ENCODE measurements at places on chromosomes 4 and X.

GRCh38 chr4:89306486-89307177, 968 bp downstream of the GPRIN3 start:
- no peak for DNase-seq

DNA sequence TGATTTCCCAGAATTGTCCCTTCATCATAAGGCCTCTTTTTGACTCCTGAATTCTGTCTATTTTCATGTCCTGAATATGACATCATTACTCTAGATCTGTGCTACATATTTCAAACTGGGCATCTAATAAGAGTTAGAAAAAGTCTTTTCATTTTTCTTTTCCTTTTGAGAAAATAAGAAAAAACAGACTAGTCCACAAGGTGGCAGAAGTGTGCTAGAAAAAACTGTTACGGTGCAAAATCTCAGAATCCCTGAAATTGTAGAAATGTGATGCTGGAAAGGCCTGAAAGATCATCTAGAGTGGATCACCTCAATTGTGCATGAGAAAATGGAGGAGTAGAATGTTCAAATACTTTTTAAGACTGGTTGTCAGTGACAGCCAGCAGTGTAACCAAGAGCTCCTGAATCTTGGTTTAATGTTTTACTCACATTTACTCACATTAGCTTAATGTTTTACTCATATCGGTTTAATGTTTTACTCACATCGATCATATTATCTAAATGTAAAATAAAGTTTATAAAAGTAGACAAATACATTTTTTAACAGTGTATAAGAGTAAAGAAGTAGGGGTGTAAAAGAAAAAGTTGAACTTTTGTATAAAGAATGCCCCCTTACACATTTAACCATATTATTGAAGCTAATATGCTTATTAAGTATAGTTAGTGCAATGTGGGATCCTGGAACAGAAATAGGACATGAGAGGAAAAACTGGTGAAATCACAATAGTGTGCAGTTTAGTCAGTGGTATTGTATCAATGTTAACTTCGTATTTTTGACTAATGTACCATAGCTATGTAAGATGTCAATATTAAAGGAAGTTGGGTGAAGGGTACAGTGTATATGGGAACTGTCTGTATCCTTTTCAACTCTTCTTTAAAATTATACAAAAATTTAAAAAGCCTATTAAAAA, 15.2 kb downstream of the ASB11 start:
- DNase-seq, result no peak

DNA sequence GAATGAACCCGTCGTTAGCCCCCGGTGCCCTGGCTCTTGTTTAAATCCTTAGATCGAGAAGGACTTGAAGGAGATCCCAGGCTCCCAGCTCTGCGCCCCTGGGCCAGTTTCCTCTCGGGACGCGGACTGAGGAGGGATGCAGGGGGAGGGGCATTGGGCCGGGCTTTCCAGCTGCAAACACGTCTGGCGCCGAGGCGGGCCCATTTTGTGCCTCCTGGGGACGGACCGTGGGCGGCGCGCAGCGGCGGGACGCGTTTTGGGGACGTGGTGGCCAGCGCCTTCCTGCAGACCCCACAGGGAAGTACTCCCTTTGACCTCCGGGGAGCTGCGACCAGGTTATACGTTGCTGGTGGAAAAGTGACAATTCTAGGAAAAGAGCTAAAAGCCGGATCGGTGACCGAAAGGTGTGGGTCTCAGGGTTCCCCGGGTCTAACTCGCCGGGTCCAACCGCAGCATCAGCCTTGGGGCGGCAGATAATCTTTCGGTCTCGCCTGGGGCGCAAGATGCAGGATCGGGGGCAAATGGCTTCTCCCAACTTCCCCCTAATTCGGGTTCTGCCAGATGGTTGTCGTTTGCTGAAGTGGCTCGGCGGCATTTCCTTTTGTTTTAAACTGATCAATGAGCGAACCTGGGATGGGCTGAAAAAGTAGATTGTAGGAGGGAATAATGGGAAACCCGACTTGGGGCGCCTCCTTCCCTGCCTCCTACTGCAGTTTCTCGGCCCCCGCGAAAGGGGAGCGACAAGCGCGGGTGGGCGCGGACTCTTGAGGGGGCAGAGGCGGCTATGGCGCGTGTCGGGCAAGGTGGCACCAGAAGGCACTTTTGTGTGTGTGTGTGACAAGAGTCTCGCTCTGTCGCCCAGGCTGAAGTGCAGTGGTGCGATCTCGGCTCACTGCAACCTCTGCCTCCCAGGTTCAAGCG, 2.9 kb downstream of the PDGFRA start:
- DNase-seq, result no peak

DNA sequence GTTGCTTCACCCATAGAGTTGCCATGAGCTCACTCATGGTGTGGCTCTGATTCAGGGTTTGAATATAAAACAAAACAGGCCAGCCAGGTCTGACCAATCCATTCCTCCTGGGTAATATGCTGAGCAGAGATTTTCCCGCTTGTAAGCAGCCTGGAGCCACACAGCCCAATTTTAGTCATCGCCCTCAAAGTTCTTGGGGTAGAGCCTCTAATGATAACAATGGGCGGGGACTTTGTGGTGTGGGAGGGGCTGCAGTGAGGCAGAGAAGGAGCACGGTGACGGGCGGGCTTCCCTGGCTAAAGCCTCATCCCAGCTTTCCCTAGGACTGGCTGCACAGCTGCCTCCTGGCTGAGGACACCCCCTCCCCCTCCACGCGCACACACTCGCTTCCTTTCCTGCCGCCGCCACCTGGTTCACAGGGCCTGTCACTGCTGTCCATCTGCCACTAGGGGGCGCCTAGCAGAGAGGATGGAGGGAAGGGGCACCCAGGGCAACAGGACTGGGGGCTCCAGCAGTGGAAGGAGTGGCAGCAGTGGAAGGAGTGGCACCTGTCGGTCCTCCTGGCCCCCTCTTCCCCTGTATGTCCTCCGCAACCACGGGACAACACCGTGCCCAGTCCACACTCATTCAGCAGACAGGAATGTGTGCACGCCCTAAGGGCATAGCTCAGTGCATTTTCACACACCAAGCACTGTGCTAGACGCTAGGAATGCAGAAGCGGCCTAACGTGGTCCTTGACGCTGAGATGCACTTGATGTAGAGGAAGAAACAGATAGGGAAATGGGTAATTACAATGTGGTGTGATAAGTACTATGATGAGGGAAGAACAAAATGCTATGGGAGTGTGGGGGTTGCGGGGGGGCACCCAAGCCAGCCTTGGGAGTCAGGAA, 26.8 kb downstream of the PRPS1 start:
- peak; percentile 70 for DNase-seq

GRCh38 chr4:154618708-154619315, 6.4 kb upstream of the FGG start:
- DNase-seq, result peak; percentile 14

GRCh38 chr4:162347156-162347841, 183.5 kb upstream of the FSTL5 start:
- DNase-seq, result no peak

- no peak for DNase-seq
Observed at GRCh38 chr4:2276581-2277325, 14.8 kb upstream of the MXD4 start.

DNA sequence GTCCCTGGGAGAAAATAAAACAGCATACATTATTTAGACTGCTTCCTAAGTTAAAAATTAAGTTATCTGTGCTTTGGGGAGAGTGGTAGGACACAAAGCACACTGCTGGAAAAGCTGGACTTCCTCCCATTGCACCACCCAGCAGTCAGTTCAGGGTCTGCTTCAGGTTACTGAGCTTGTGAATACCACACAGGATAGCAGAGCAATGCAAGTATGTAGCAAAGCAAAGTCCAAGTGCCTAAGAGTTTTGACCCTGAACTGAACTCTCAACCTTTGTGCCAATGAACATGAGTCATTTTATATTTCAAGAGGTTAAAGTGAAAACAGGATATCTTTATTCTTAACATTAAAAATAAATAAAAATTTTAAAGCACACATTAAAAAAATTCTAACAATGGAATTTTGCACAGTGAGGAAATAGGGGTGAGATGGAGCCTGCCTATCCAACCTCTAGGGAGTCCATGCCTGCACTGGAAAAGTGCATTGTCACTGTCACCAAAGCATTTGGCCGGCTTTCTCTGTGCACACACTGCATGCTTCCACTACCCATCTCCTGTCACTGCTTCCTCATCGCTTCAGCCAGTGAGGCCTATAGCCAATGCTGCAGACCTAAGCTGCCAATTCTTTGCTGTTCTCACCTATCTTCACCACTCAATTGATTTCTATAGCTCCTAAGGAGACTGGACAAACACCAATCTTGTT, 50.9 kb downstream of the ABCG2 start:
- no peak for DNase-seq

DNA sequence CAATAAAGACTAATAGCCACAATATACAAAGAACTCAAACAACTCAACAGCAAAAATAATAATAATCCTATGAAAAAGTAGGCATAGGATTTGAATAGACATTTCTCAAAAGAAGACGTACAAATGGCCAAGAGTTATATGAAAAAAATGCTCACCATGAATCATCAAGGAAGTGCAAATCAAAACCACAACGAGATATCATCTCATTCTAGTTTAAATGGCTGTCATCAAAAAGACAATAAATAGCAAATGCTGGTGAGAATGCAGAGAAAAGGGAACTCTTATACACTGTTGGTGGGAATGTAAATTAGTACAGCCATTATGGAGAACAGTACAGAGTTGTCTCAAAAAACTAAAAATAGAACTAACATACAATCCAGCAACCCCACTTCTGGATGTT, 18.8 kb downstream of the TLR6 start:
- DNase-seq, result no peak

All from activated gamma-delta T cell treated with Interleukin-2 at 50 U/mL for 16 hours (primary cell).